ENCODE measurements at places on chromosomes 12 and 14. TPM values are rescaled to one million over a fixed set of nuclear protein-coding genes. Genes with fewer than 3 reads are reported as not detected.

The A2ML1 gene
- total RNA-seq, result 0.11 TPM

The FLVCR2 gene
- total RNA-seq, result 6.8 TPM

DNA sequence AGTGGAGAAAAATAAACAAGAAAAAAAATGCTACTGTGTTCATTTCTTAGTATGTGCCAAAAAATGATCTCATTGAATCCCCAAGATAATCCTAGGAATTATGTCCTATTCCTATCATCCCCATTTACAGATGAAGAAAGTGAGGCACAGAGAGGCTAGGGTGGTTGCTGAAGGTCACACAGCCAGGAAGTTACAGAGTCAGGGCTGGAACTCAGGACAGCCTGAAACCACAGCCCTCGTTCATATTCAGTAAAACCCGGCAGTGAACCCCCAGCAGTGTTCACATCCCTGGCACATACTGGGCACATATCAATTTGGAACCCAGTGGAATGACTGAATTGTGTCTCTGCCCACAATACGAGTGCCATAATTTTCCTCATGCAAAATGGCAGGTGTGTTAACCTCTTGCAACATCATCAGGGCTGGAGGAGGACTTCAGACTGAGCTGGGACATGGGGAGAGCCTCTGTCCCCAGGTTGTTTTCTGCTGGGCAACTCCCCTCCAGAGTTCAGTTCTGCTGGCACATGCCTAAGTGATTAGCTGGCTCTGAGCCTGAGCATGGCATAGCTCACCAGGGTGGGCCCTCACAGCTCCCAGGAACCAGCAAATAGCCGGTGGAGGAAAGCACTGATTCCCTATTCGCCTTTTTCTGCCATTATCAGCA is 2.0 kb upstream of the PPP1CC start:
- no peak for DNase-seq

DNA sequence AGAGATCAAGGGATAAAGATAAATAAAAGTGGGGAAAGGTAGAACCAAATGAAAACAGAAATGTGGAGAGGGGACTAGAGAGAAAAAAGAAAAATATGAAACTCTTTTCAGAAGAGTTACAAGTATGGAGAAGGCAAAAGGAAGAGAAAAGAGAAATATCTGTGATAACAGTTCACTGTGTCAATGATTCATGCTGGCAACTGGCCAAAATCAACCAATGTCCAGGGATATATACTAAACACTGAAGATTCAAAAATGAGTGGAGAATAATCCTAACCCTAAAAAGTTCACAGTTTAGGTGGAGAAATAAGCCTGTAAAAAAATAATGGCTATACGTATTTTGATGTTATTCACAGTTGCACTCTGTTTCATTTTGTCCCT is 372.3 kb upstream of the KITLG start:
- no peak for DNase-seq

DNA sequence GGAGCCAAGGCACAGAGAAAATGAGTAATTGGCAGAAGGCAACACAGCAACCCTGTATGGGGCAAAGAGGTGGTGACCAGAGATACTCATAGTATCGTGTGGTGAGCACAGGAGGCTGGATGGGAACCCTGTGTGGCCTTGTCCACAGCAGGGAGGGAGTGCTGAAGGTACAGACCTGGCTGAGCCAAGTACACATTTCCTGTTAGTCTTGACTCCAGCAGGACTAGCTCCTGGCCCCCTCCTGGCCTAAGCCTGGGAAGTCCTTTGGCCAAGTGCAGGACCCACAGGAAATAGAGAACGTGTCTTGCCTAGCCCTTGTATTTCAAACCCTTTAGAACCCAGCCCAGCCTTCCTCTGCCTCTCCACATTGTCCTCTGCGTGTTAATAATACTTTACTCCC is 289.8 kb upstream of the PWP1 start:
- DNase-seq, result no peak

- DNase-seq, result no peak
These were observed 60.4 kb upstream of the PTHLH start for GRCh38 chr12:28032811-28033537.

Data from esophagus muscularis mucosa (tissue), 4 donors.